RKO (cell line): ENCODE measurements at places on chromosomes 2 and 18.
A peak's percentile ranks its signal among the peaks of the same experiment; 100 is the strongest.

- no peak for DNase-seq
Measured at GRCh38 chr2:144429396-144430112, 90.4 kb downstream of the ZEB2 start.

- DNase-seq: no peak
Measured at GRCh38 chr2:120817136-120817955, 81.7 kb downstream of the GLI2 start.

DNA sequence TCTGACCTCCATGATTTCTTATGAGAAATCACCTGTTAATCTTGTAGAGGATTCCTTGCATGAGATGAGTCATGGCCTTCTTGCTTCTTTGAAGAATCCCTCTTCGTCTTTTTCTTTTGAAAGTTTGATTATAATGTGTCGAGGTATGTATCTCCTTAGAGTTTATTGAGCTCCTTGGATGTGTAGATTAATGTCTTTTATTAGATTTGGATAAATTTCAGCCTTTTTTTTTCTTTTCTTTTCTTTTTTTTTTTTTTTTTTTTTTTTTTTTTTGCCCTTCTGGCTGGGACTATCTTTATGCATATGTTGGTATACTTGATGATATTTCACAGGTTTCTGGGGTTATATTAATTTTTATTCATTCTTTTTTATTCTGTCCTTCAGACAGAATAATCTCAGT lies 72.3 kb upstream of the ITGA4 start:
- DNase-seq: no peak

DNA sequence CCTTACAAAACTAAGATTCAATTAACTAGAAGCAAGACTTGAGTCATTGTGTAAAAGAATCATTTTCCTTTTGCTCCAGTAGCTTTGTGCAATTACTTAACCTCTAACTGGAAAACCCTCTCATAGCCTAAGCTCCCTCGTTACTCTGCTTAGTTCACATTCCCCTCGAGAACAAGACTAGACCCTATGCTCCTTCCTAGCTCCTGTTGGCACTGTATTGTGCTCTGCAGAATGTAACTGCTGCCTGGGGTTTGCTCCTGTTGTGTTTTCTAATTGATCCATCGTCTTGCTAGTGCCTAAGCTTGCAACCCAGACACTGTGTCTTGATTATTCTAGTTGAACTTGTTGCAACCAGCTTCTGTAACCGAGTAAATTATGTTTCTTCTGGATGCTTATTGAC lies 347.0 kb downstream of the ZNF804A start:
- no peak for DNase-seq

DNA sequence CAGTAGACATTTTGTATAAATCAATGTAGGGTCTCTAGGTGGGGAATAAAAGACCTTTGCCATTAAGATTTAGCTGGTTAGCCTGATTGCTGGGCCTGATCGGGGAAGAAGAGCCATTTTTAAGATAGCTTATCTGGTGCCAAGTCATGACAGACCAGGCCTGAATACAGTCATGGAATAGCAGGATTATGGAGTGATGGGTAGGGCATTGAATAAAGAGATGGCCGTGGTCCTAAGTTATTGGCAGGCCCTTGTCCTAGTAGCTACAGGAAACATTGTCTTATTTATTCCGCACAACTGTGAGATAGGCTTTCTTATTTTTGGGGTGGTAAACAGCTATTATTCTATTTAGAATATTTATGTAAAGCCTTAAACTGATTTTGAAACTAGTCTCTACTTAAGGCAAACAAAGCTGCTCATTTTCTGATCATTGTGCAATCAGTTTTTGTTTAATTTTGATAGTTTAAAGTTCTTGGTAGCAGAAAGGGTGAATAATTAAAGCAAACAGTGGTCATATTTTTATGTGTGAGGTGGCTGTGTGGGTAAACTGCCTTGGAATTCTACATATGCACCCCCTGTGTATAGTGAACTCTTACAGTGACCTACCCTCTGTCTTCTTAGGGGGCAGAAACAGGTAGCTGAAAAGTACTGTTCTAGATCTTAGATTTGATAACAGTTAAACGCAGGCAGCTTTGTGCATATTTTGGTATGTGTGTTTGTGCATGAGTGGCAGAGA lies 22.6 kb downstream of the ZNF236 start:
- no peak for DNase-seq

- no peak for DNase-seq
Measured at GRCh38 chr2:110837446-110838409, 105.4 kb downstream of the ACOXL start.

- DNase-seq: no peak
Measured at GRCh38 chr18:59383851-59384250, 24.8 kb upstream of the LMAN1 start.

GRCh38 chr2:208097313-208097712 lies 27.0 kb downstream of the CRYGD start:
- no peak for DNase-seq

DNA sequence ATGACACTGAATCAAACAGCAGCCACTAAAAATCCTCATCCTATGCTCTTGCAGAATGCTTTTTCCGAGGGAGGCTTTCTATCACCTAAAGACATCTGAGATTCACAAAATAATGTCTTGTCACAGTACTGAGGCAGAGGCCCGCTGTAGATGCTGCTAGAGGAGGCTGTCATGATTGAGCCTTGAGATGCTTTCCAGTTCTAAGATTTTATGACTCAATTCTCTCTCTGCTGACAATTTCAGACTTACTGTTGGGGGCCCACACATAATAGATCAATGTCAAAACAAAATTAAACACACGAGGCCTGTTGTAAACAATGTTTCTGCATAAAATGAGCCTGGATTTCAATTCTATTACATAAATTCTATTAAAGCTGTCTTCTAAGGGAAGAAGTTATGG lies 132.7 kb upstream of the ARL4C start:
- no peak for DNase-seq

- no peak for DNase-seq
Measured at GRCh38 chr2:5539282-5540165, 152.7 kb upstream of the SOX11 start.

GRCh38 chr2:56182420-56182819 lies 1.4 kb upstream of the CCDC85A start:
- DNase-seq: no peak

- no peak for DNase-seq
Measured at GRCh38 chr2:20667531-20668401, 822 bp downstream of the GDF7 start.

GRCh38 chr2:229852565-229852964 lies 69.2 kb downstream of the TRIP12 start:
- DNase-seq: peak; percentile 39

GRCh38 chr2:28842042-28842441 lies 28.1 kb downstream of the TRMT61B start:
- no peak for DNase-seq

- no peak for DNase-seq
Measured at GRCh38 chr2:47520302-47520630, 117.3 kb downstream of the MSH2 start.

DNA sequence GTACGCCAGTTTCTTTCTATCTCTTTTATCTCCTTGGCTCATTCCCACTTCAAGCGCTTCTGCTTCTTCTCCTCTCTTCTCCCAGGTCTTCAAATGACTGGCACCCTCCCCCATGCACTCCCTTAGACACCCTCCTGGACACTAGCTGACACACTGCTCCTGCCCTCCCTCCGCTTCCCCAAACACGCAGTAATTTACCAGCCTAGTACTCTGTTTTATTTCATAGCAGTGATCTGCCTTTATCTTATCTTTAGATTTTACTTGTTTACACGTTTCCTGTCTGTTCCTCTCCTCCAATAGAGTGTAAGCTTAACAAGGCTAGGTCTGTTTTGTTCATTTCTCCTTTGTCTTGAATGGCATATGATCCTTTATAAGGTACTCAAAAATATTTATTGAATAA lies 93.9 kb downstream of the SCN3A start:
- DNase-seq: no peak

- peak; percentile 64 for DNase-seq
Measured at GRCh38 chr2:119826370-119826961, 66.7 kb downstream of the PTPN4 start.

- no peak for DNase-seq
Measured at GRCh38 chr2:121030523-121030922, 254.5 kb downstream of the TFCP2L1 start.

GRCh38 chr2:96811917-96812316 lies 4.2 kb upstream of the CNNM3 start:
- DNase-seq: no peak

DNA sequence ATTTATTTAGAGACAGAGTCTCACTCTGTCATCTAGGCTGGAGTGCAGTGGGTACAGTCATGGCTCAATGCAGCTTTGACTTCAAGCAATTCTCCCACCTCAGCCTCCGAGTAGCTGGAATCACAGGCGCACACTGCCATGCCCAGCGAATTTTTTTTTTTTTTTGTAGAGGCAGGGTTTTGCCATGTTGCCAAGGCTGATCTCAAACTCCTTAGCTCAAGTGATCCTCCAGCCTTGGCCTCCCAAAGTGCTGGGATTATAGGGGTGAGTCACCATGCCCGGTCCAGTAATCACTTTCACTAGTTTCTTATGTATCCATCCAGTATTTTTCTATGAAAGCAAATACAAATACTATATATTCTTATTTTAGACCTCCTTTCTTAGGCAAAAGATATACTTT lies 24.0 kb downstream of the PRKAG3 start:
- no peak for DNase-seq

DNA sequence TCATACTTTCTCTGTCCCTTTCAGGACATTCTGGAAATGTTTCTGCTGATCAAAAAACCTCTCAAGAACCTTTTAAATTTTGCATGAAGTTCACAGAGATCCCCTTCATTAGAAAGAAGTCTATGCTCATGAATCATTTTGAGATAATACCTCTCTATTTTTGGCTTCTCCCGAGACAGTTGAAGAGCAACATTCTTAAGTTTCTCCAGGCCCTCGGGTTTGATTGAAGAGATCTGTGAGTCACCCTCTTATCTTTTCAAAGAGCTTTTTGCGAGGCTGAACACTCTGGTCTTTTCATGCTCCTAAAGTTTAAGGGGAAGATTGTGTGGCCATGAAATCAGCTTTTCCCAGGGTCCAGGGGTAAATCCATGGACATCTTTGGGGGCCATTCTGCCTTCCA lies 354.2 kb downstream of the FBXO15 start:
- DNase-seq: no peak
